Cortex of kidney (tissue), 1 donor: ENCODE measurements at places on chromosomes 3 and 15.

GRCh38 chr3:104717828-104718196 is 648.9 kb upstream of the ALCAM start:
- DNase-seq, result no peak

DNA sequence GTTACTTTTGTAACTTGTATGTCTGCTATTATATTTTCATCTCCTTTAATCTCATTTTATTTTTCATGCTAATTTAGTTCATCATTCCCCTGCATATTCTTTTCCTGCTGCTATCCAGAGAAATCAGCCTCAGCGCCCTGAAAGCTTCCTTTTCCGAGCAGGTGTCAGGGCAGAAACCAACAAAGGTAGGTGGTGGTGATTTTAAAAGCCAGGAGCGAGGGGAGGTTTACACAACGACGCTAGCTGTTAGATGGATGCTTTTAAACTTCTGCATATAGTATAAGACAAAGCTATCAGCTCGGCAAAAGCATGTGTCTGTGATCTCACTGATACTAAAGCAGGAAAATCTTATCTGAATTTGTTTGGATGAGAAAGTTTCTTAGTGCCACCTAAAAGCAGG is 75.0 kb downstream of the LRCH3 start:
- no peak for DNase-seq

- DNase-seq, result no peak
Measured at GRCh38 chr3:12267376-12268030, 21.4 kb upstream of the PPARG start.

DNA sequence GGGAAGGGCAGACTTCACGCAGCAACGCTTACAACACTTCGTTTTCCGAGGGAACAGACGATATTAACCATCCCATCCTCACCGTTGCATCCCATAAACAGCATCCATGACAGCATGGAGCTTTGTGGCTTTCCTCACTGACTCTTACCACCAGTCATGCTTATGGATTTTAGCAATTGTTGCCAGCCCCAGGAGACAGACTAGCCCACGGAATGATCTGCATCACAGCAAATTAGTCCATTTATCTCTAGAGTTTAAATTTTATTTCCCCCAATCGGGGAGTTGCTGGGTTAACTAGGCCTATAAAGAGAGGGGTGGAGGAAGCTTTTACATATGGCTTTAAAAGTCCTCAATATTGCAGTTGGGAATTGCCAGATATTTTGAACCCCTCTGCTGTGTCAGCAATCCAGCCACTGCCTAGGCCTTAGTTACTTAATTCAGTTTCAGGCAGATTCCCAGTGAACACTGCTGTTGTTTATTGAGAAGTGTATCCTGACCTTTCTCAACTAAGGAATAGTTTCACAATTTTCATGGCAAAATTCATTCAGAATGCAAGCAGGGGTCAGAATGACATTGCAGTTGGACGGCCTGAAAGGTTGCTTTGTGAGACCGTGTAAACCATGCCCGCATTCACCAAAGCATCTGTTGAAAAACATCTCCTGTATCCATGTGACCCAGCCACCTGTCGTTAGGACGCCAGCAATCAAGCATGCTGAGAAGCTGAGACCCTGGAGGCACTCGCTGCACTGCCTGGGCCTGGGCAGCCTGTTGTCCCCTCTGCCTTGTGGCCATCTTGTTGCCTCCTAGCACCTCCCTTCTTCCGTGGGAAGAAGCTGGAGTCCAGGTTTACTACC is 397.4 kb upstream of the TPM1 start:
- no peak for DNase-seq

GRCh38 chr3:177286034-177286433 is 88.8 kb upstream of the TBL1XR1 start:
- no peak for DNase-seq

- DNase-seq, result no peak
Measured at GRCh38 chr3:171237009-171237385, 210.5 kb upstream of the SLC2A2 start.

DNA sequence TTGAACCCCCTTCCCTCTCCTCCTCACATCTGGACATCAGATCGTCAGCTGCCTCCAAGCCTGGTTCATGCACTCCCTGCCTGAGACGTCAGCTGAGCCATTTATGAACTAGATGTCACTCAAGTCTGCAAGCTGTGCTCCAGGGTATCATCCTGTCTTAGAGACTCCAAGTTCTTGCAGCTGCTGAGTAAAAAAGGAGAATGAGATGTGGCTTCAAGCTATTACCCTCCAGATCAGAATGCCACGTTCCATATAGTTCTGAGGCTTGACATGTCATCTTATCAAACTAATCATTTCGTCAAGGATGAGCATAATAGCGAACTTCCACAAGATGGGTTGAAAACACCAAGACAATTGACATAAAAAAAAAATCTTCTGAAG is 766.3 kb downstream of the TBL1XR1 start:
- no peak for DNase-seq

- DNase-seq, result no peak
Measured at GRCh38 chr3:120298996-120299395, 14.0 kb upstream of the GPR156 start.

GRCh38 chr15:52292780-52293392 is 2.7 kb downstream of the MYO5C start:
- no peak for DNase-seq

DNA sequence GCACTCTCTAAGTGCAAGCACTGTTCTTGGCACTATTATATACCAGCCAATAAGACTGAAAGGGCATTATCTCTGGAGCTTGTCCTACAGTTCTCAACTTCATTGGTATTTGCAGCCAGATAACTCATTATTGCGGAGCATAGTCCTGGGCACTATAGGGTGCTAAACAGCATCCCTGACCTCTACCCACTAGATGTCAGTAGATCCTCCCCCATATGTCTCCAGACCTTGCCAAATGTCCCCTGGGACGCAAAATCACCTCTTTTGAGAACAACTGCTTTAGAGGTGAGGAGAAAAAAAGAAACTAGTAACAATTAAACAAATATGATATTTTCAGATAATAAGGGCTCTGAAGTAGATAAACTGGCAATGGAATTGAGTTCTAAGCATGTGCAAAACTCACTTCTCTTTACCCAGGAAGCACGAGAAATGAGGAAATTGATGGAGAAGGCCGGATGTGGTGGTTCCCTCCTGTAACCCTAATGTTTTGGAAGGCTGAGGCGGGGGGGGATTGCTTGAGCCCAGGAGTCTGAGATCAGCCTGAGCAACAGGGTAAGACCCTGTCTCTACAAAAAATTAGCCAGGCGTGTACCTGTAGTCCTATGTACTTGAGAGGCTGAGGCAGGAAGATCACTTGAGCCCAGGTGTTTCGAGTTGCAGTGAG is 61.4 kb downstream of the FRMD4B start:
- no peak for DNase-seq

DNA sequence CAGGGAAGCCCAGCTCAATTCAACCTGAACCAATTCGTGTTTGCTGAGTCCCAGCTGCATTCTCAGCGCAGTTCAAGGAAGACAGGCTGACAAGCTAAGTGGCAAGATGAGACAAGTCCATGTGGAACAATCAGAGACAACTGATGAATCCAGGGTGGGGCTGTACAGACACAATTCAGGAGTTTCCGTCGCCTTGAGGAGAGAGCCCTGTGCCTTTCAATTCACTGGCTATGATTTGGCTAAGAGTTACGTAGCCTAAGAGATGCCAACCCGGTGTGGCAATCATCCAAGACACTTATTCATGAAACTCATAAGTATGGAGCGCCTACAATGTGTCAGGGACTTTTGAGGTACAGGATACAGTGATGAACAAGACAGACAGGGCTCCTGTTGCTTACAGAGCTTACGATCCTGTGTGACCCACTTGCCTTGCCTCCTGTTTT is 15.5 kb upstream of the ZBED2 start:
- no peak for DNase-seq

- no peak for DNase-seq
Measured at GRCh38 chr3:112132975-112133448, at the start of gene GCSAM. Gene GCSAM (minus strand): TSS chr3:112133248. CDS start chr3:112133120, 128 bp downstream.

DNA sequence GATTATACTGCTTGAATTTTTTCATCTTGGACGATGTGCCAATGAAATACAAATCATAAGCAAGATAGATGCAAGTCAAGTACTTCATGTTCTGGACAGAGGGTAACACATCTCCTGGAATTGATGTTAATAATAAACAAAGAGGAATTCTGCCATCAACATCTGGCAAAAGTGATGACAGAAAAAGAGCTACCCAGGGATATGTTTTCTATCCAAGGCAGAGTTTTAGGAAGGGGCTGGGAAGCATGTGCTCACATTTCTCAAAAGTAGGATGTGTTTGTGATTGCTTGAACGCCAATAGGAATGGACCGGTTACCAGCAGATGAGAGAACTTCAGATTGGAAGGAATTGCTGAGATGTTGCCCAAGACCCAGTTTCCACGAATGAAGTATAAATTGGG is 242.6 kb upstream of the AGTR1 start:
- DNase-seq, result no peak

GRCh38 chr3:122322095-122323075 is 2.7 kb upstream of the CSTA start:
- DNase-seq, result no peak

DNA sequence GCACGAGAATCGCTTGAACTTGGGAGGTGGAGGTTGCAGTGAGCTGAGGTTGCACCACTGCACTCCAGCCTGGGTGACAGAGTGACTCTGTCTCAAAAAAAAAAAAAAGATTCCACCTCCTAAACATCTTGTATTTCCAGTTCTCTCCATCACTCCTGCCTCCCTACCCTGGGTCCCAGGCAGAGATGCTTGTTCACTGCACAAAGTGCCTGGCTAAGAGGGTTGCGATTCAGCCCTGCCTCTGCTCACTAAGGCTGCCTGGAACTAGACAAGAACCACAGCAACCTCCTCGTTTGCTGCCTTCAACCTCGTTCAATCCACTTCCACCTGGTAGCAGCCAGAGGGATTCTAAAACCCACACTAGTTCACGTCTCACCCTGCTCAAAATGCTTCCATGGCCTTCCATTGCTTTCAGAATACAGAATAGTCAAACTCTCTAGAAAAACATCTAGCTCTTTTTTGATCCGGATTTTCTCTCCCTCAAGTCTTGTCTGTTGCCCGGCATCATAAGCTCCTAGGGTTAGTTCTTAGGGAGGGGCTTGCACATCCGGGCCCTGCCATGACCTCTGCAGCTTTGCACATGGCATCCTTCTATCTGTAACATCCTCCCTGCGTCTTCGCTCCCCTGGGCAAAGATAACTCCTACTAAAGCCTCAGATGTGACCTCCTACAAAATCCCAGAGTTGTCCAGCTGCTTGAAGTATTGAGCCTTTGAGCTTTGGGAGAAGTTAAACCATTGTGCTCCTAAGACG is 1.0 kb upstream of the MCM2 start:
- no peak for DNase-seq

GRCh38 chr15:93983526-93983925 is 247.8 kb upstream of the MCTP2 start:
- no peak for DNase-seq

DNA sequence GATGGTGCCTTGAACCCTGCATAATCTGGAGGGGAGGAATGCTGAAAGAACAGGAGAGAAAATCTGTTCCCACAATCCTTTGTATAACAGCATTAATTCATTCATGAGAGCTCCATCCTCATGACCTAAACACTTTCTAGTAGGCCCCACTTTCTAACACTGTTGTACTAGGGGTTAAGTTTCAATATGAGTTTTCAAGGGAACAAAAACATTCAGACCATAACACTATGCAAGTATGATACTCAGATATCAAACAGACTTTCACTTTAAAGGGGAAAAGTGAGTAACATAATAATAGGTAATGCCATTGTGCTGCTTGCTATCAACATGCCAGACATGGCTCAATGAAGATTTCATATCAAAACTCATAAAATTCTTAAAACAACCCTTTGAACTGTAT is 32.4 kb upstream of the PLSCR2 start:
- no peak for DNase-seq

- no peak for DNase-seq
Measured at GRCh38 chr15:78976691-78977090, 31.8 kb upstream of the CTSH start.

DNA sequence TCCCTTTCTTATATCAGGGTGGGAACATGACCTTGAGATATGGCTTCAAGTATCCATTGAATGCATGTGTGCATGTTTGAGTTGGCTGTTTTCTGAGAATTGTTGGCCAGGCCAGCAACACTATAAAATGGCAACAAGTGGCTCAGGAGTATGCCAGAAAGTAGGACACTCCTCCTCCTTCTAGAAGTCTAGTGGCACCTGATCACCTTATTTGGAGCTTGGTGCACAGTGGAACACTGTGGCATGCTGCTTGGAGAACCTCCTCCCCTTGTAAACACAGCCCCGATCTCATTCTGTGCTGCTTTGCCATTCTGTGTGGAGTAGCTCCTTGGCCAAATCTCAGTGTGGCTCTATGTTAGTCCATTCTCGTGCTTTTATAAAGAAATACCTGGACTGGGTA is 114.8 kb upstream of the NDN start:
- DNase-seq, result no peak

DNA sequence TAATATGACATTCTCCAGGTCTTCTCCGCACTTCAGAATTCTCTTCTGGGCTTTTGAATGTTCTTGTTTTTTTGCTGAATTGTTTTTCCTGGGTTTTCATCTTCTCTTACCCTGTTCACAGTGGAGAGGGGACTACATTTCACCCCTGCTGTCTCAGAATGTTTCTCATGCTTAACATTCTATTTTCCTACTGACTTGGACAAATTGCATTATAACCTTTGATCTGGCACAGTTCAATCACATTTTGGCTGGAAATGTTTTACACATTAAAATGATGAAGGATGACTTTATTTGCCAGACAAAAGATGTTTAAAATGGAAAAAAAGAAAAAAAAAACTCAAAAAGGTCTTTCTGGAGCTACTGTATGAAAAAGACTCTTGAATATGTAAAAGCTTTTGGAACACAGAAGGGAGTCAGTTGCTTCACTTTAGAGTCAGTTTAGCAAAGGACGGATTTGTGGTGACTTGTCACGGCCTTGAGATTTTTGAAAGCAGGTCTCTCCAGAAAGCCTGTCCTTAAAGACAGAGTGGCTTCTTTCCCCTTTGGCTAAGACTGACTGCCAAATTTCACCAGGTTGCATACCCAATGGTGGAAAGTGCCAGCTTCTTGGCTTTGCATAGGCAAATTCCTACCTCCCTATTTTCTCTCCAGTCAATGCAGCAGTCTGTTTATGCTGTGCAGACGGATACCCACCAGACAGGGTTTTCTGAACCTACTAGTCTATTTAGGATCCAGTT is 401.0 kb upstream of the TBL1XR1 start:
- no peak for DNase-seq

GRCh38 chr15:56598991-56599390 is 134.1 kb upstream of the MNS1 start:
- DNase-seq, result no peak

DNA sequence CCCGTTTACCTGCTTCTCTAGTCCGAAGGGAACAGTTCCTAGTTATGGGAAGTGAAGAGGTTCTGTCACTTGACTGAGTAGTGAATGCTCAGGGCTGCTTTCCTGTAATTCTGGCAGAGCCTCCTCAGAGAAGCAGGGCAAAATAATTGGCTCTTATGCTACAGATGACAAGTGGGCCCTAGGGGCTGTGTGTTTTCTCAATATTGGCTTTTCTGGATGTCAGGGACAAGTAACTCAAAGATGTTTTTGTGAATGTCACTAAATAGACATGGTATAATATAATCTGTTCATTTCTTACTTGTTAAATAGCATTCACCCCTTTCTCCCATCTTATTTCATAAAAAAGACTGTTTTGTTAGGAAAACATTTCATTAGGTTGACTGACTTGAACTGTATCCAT is 40.1 kb downstream of the SGO1 start:
- no peak for DNase-seq

GRCh38 chr15:57730876-57731275 is 24.4 kb downstream of the POLR2M start:
- no peak for DNase-seq
